ENCODE measurements at places on chromosomes 4 and X.

DNA sequence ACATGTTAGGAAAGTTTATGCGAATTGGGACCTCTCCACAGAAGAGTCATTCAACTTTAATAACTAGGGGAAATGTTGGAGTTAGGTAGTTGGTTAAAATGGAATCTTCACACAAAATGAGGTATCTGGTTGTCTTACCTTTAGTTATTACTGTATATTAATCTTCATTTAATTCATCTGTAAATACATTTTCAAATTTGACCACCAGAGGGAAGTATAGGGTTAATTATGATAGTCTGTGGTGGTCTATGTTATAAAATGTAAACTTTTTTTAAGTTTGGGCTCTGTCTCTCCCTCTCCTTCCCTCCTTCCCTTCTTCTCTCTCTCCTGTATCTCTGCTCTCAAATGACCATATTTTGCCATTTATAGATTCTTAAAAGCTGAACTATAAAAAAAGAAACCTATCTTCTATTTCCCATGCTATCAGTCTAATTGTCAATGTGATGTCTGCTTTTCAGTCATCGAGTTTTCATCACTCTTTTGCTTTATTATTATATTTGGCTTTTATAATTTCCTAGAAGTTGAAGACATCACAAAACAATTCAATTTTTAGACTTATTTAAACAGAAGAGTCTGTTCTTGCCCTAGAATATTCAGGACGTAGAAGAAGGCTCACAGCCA lies 49.8 kb downstream of the TMEM144 start:
- DNase-seq: no peak

- DNase-seq: no peak
Measured at GRCh38 chr4:18366892-18367291, 345.3 kb upstream of the LCORL start.

DNA sequence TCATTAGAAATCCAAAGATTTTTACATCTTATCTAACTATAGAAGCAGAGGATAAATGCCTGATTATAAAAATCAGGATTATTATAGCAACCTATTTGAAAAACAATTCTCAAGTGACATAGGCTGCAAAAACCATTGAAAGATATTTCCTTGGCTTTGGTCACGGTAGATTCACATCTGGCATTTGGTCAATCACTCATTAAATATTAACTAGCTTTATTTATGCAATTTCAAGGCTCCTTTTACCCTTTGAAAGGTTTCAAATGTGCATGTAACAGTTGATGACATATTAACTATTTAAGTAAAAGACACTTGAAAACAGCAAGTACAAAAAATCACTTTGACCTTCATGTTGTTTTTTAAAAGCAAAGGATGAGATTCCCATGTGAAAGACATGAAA lies 98.1 kb downstream of the MMRN1 start:
- DNase-seq: no peak

DNA sequence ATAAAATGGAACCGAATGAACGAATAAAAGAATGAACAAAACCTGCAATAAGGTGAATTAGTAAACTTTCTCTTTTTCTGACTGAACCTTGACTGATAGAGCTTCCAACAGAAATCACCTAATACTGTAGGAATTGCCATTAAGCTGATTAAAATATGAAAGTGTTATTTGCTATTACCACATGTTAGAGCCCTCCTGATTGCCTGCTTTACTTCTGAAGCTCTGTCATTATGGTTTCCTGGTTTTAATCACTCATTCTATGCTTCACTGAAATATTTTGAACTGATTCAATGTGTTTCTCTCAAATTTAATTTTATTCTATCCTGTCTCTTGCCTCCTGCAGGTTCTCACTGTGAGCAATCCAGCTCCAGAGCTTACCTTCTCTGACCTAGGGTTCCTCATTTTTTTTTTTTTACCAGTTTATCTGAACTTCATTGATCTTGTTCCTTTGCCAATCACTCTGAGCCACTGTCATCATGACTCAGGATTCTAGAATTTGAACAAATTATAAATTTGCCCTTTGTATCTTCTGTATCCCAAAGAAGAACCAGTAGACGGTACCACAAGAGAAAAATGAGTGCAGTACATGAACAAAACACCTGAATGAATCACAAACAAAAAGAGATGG lies 48.1 kb upstream of the UGT2B15 start:
- DNase-seq: no peak

- DNase-seq: no peak
Measured at GRCh38 chr4:37837446-37837845, 11.0 kb downstream of the PGM2 start.

DNA sequence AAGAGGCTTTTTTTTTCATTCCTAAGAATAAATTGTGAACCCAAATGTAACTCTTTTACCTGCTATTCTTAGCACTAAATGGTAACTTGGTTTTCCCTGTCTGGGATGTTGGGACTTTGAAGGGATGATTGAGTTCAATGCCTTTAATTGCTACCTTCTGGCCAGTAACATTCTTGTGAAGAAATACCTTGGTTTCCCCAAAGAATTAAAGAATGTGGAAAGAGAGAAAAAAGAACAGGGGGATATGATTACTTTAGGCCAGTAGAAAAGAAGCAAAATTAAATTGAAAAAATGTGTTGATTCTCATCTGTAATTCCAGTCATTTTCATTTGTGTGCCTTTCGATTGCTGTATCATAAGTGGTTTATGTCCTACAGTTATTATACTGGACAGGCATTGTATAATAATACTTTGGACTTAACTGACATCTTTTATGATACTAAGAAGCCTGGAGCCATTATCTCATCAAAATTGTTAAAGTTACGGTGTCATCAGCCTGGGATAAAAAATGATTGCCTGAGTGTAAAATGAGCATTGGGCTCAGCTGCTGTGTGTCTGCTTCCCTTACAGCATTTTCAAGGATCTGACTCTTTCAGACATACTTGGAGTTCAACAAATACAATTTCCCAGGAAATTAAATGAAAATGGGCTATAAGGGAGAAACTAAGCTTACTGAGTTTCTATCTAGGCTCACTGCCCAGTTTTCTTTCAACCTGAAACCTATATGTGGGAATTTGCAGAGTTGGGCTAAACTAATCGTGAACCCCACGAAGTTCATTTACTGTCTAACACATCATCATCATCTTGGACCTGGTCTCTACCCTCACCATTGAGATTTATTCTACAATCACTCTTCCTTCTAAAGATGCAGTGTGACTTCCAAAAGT lies 146.3 kb downstream of the SHROOM3 start:
- no peak for DNase-seq

DNA sequence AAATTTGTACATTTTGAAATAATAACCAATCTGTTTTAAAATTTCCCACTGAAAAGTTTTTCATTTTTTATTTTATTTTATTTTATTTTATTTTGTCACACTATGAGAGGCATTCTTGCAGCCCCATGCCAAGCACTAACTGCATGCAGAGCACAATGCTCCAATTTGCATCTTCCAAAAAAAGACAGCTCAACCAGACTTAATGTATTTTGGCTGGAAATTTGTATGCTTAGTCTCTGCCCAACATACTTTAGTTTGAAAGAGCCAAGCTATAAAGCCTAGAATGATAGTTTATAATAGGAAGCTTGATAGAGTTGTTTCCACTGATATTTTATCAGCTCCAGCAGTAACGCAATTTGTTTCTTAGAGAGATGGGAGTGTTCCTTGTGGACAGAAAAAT lies 235.5 kb downstream of the GALNTL6 start:
- no peak for DNase-seq

- no peak for DNase-seq
Measured at GRCh38 chrX:101210630-101211029, 9.0 kb upstream of the DRP2 start.

DNA sequence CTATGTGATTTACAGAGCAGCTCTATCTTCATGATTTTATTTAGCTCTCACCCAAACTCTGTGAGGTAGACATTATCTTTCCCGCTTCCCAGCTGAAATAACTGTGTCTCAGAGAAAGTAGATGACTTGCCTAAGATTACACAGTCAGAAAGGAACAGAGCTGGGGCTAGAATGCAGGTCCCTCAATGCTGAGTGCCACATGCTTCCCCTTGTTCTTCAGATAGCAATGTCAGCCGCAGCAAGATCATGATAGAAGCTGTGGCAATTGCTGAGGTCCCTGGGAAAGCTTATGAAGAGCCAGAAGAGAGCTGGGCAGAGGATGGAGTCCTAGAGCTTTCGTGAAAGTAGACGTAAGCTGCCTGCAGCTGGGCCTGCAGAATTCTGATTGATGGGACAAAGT lies 11.1 kb upstream of the GABRE start:
- no peak for DNase-seq

- no peak for DNase-seq
Measured at GRCh38 chrX:103573202-103573601, 12.1 kb upstream of the TCEAL4 start.

DNA sequence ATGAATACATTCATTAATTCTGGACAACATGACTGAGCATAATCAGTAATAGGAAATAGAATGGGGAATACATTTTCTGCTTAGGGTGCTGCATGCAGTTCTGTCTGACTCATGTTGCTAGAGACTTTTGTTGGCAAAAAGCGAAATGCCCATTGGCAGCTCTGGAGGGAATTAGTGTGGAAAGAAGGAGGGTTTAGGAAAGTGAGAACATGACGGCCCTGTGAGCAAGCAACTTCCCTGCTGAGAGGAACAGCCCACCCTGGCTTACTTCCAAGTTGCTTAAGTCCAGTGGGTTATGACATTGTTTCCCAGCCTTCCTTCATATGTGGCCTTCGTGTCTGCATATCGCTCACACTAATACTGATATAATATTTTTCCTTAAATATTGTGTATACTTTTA lies 13.8 kb downstream of the MAD2L1 start:
- DNase-seq: no peak

DNA sequence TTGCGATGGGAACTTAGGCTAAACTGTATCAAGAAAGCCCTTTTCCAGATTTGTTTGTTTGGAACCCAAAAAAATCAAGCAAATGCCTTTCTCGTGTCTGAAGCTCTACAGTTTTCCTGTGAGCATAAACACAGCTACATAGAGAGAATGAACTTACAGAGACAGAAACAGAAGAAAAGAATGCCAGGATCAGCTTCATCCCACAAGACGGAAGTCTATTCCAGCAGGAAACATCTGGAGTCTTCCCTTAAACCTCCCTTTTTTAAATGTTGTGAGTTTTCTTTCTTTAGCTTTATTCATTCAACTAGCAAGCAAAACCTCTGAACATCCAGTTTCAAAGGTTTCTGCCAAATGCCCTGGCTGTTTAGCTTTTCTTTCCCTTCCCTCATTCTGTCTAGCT lies 32.6 kb upstream of the ZFP42 start:
- DNase-seq: no peak

GRCh38 chr4:28490669-28491068 lies 1630.0 kb downstream of the STIM2 start:
- DNase-seq: no peak

GRCh38 chrX:12929701-12930100 lies 23.3 kb downstream of the TLR8 start:
- DNase-seq: no peak

DNA sequence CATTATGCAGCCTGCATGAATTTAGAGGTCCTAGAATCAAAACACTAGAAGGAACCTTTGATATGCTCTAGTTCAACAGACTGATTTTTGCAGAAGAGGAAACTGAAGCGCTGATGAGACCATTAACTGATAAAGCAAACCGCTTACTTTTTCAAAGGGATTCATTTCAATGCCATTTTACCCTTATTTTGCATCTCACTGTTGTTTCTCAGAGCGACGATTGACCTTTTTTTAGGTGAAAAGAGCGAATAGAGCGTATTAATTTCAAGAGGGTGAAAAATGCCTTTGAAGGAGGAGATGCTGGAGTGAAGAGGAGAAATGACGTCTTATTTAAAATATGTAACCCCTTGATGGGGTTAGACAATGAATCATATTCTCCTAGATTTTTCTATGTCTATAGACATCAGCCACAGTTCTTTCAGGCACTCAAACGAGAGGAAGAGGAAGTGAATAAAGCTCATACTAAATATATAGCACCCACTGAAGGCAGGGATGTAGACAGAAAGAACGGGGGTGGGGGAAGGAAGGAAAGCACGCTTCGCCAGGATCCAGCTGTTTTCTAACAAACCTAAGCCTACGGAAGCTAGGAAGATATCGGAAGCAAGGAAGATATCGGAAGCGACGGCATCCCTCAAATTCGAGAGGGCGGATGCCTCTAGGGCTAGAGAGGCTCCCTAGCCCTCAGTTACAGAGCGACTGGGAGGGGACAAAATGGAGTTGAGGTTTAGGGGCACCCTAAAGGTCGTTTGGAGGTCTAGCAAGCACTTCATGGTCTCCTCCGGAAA lies 848 bp downstream of the ACSL4 start:
- DNase-seq: no peak

GRCh38 chr4:52932591-52933470 lies 70.7 kb downstream of the RASL11B start:
- no peak for DNase-seq

GRCh38 chrX:41982953-41983352 lies 59.6 kb upstream of the CASK start:
- no peak for DNase-seq

- DNase-seq: no peak
Measured at GRCh38 chrX:70219938-70220764, 14.3 kb upstream of the AWAT1 start.

- no peak for DNase-seq
Measured at GRCh38 chr4:158998624-158999023, 104.3 kb upstream of the RAPGEF2 start.

DNA sequence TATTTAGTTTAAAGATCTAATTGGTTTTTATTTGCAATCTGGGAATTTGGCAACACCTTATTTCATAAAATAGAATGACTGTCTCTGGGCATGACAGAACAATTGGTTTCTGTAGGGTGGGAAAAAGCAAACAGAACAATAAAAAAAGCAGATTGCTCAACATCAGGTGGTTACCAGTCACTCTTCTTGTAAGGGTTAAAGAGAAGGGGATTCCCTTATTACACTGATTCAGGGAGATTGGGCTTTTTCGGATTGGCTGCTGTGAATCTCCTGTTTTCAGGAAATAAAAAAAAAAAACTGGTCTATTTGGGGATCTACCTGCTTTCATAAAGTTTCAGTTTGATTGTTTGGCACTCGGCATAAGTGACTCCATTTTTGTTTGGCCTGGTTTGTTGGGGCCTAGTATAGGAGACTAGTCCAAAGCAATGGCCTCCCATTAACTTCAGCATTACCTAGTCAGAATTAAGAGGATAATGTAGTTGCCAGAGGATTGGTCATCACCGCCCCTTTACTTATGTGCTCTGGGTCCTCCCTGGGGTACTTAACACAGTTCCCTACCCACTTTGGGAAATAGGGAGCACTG lies 380.5 kb downstream of the IDS start:
- no peak for DNase-seq

GRCh38 chr4:37455301-37456131 lies 211.0 kb downstream of the NWD2 start:
- DNase-seq: no peak

DNA sequence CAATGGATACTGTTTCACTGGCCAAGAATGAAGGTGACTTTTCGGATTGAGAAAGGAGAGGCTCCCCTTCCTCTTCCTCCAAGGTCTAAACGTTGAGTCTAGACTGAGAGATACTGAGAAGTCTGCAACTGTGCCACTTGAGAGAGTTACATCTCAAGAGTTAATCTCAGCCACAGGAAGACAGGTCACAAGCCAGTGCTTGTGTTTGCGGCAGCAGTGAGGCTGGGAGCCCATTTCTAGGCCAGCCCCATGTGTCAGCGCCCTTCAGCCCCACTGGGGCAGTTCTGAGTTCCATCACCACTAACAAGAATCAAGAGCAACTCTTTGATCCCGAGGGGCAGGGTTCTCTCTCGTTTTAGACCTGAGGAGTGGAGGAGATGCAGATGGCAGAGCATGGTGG lies 7.3 kb upstream of the SEC24D start:
- DNase-seq: no peak

Measured in stimulated activated CD4-positive, alpha-beta T cell treated with anti-CD3 and anti-CD28 coated beads, TNF-alpha, amount 100 ng/mL, for 1 hour (primary cell).